Activated CD4-positive, alpha-beta T cell treated with anti-CD3 and anti-CD28 coated beads, Interleukin-10, Interleukin-2, amounts not matched to agents 100 ng/mL and 50 ng/mL, durations not matched to agents 16 hours and 8 hours (primary cell): ENCODE measurements at places on chromosomes 13 and 19.

DNA sequence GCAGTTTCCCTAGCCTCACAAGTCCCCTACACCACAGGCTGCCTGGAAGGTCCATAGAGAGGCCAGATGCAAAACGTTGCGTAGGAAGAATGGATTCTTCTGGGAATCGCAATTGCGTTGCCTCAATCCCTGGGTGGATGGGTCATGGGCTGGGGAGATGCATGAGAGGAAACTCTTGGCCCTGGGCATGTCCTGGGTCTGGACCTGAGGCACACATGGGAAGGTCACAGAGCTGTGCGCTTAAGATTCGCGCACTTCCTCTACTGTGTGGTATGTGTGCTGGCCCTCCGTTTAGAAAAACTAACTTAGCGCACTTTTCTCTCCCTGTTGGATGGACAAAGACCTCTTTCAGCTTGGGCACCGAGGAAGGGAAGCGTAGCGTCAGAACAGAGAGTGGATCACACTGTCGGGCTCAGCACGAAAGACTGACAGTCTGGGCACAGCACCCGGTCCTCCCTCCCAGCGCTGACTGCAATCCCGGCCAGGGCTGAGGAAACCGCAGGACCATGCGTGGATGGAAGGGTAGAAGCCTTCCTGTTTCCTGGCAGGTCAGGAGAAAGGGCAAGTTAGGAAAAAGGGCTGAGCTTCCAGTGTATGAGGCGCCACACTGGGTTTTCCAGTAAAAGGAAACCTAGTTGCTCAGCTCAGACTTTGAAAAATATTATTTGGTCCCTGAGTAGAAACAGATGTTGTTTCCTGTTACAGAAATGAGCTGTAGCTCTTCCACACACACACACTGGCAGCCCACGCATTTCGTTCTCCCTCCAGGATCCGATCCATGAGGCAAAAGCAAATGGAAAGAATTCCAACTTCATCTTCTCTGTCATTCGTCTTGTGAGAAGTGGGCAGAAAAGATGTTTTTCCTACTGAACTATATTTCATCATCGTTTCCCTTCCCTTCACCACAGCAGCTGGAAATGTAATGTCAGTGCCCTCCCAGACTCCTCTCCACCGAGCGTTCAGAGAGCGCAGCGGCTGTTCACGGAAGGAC is 86.0 kb downstream of the ING1 start:
- no peak for DNase-seq

DNA sequence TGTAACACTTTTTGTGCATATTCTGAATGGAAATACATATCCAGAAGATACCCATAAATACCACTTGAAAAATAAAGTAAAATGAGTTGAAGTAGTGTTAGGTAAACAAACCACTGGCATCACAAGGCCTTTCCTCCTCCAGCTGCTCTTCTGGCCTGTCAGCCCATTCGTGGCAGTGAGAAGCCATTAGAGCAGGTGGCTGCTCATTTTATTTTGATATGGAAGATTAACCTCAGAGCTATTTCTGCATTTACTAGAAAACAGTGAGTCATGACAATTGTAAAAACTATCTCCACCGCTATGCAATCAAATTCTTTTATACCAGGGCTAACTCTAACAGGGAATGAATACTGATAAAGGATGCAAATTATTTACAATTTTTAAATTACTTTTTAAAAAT is 2898.1 kb downstream of the PCDH9 start:
- DNase-seq, result no peak

- peak; percentile 39 for DNase-seq
These were observed 53.0 kb upstream of the ZNF254 start for GRCh38 chr19:24033963-24034342.

- DNase-seq, result no peak
These were observed 3.2 kb upstream of the SPACA6 start for GRCh38 chr19:51689751-51690453.
